Activated CD8-positive, alpha-beta T cell treated with anti-CD3 and anti-CD28 coated beads, Interleukin-2, amount 10 ng/mL, durations not matched to agents 7 days and 5 days (primary cell): ENCODE measurements at places on chromosomes 16 and 17. TPM values are rescaled to one million over a fixed set of nuclear protein-coding genes. Genes with fewer than 3 reads are reported as not detected.

- DNase-seq: no peak
These were observed 47.9 kb downstream of the WDR59 start for GRCh38 chr16:74936902-74937560.

CLEC18B gene
- 1.1 TPM for total RNA-seq

- DNase-seq: no peak
These were observed 92.8 kb downstream of the HS3ST3B1 start for GRCh38 chr17:14393723-14394122.

GRCh38 chr17:79705674-79706073, 25.1 kb upstream of the ENPP7 start:
- no peak for DNase-seq

GRCh38 chr17:1737531-1738291, 5.0 kb upstream of the SERPINF2 start:
- DNase-seq: no peak

RAC3 gene
- 12.9 TPM for total RNA-seq

DNA sequence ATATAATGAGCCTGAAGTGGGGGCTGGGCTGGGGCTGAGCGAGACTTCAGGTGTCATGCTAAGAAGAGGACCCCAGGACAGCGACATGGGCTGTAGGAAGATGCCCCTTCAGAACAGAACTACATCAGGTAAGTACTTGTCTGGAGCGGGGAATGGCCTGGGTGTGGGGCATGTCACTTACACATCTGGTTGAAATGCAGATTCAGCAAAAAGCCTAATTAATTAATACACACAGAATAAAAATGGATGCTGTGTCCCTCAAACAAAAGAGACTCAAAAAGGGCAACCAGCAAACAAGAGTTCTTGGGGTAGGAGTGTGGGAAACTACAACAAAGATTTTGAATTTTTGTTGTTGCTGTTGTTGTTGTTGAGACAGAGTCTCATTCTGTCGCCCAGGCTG, 11.8 kb downstream of the CMTM2 start:
- DNase-seq: no peak

DNA sequence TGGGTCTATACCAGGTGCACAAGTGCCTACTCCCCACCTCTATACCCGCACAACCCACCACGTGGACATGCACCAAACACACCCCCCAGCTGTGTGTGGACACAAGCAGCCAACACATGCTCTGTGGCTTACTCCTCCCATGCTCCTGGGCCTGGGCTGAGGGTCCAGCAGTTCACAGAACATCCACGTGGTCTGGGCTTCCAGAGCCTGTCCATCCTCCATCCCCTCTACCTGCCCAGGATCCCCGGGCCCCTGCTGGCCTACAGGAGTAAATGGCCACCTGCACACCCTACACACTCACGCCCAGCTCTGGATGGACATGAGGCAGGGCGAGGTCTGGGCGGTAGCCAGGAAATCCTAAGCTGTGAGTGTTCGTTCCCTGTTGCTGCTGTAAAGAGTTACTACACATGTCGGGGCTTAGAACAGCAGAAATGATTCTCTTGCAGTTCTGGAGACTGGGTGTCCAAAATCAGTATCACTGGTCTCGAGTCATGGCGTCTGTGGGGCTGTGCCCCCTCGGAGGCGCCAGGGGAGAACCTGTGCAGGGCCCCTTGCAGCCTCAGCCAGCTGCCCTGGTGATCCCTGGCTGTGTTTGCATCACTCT, 15.0 kb upstream of the RAI1 start:
- DNase-seq: no peak
